Naive thymus-derived CD8-positive, alpha-beta T cell (primary cell): ENCODE measurements at places on chromosomes 3 and 15. TPM values are rescaled to one million over a fixed set of nuclear protein-coding genes. Genes with fewer than 3 reads are reported as not detected.

DNA sequence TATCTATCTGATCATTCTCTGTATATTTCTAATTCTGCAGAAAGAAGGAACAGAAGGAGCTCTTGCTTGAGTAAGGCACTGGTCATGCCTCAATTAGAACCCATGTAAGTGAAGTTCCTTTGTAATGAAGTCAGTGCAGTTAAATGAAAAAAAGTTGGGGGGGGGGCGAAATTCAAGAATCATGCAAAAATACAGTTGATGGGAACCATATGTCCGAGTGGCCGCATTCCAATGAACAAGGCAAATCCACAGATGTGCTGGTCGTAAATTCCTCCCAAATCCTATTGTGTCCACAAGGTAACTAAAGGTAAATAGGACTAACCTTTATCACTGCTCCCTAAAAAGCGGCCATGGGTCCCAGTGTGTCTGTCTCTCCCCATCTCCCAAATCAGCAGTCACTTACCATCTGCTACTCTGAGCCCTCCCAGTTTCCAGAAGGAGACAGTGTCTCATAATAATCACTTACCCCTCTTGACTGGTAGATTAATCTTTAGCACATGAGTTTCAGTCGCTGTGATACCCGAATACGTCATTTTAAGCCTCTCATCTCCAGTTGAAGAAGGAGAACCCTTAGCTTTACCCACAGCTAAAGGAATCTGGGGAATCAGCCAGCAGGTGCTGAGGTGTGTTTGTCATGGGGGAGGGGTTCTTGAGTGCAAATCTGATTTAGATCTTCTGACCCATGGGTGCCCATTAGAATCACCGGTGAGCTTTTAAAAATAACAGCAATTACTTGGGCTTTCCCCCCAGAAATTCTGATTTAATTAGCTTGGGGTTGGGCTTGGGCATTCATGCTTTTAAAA lies 56.3 kb upstream of the EPHB3 start:
- no peak overlapping the region for H3K4me3 ChIP-seq
- no peak overlapping the region for H3K27ac ChIP-seq
- no peak for DNase-seq

DNA sequence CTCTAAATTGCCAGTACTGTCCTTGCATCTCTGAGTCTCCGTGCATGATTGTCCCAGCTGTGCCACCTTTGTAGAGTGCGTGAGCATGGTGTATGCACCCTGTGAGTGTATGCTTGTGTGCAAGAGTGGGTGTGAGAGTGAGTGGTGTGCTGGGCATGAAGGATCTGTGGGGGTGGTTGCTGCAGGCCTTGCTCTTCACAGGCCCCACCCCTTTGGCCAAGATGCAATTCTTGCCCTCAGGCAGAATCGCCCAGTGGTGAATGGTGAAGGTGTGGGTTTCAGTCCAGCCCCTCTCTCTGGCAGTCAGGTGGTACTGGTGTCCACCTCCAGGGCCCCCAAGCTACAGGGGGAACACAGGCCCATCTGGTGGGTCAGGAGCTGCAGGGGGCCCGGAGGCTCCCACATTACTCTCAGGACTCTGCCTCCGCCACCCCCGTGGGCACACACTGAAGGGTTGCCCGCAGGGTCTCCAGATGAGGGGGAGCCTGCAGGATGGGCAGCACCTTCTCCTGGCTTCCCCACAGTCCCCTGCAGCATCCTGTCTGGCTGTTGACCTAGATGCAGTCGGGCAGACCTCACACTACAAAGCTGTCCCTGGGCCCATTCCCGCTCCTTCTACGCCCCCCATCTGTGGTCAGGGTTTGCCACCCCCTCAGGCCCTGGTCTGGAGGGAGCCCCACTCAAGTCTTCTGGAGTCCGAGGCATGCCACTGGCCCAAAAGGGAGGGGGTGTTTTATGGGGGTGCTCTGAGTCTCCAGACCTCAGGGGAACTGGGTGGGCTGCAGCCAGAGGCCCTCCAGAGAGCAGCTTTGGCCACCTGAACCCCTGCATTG lies 8.3 kb upstream of the ROPN1B start:
- no peak overlapping the region for H3K4me3 ChIP-seq
- H3K4me1 ChIP-seq, result no peaks in the 10 kb centered on the region
- H3K36me3 ChIP-seq, result peaks cover 3% of the 10 kb centered on the region
- H3K27me3 ChIP-seq, result peaks cover 33% of the 10 kb centered on the region
- H3K27ac ChIP-seq, result no peak overlapping the region

DNA sequence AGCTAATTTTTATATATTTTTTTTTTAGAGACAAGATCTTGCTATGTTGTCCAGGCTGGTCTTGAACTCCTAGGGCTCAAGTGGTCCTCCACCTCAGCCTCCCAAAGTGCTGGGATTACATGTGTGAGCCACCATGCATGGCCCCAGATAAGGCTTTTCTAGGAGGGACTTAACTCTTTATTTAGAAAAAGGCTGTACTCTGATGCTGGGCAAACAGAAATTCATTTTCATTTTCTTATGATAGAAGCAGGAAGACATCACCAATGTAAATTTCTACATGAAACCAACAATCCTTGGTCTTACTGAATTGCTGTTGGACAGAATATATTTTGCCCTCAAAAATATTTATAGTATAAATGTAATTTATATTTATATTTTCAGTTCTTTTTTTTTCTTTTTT lies 9.6 kb downstream of the NIPA1 start:
- no peaks in the 10 kb centered on the region for H3K27me3 ChIP-seq
- no peak overlapping the region for H3K27ac ChIP-seq
- no peak for DNase-seq
- H3K4me1 ChIP-seq, result peaks cover 8% of the 10 kb centered on the region
- no peaks in the 10 kb centered on the region for H3K36me3 ChIP-seq

GRCh38 chr3:73624821-73625665 lies at the start of gene PDZRN3:
TSS of gene PDZRN3 (minus strand) at chr3:73624941.
- no peak within 1 kb of the TSS for H3K4me3 ChIP-seq
- H3K4me1 ChIP-seq, result no peaks in the 10 kb centered on the region
- H3K27ac ChIP-seq, result no peak within 1 kb of the TSS
- no peak for DNase-seq

- no peak for DNase-seq
- H3K4me1 ChIP-seq, result peaks cover 2% of the 10 kb centered on the region
- H3K27ac ChIP-seq, result no peak overlapping the region
- H3K27me3 ChIP-seq, result no peaks in the 10 kb centered on the region
- H3K36me3 ChIP-seq, result peaks cover 26% of the 10 kb centered on the region
These were observed 372.8 kb downstream of the TIGIT start for GRCh38 chr3:114666623-114667022.

DNA sequence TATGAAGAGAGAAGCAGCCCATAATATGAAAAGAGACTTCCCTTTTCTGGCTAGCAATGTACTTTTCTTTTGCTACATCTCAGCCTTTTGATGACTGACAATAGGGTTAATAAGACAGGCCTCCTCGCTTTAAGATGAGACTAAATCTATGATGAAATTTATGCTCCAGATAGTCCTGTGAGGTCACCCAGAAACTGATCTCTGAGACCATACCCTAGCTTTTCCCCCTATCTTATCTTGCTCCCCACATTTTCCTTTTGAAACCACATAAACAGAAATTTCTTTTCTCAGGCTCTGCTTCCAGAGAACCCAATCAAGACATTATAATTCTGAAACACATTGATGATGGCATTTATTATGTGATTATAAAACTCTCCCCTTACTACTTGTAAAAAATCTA lies 168.8 kb upstream of the CADM2 start:
- no peak overlapping the region for H3K27ac ChIP-seq
- no peak overlapping the region for H3K4me3 ChIP-seq
- no peaks in the 10 kb centered on the region for H3K27me3 ChIP-seq
- H3K36me3 ChIP-seq, result no peaks in the 10 kb centered on the region

- no peaks in the 10 kb centered on the region for H3K36me3 ChIP-seq
- no peaks in the 10 kb centered on the region for H3K4me1 ChIP-seq
- no peak overlapping the region for H3K27ac ChIP-seq
- H3K4me3 ChIP-seq, result no peak overlapping the region
These were observed 249.8 kb downstream of the IL20RB start for GRCh38 chr3:137207616-137208015.

- H3K4me1 ChIP-seq, result no peaks in the 10 kb centered on the region
- no peak for DNase-seq
- no peak overlapping the region for H3K4me3 ChIP-seq
These were observed 32.2 kb downstream of the CFAP20DC start for GRCh38 chr3:59017617-59017984.

Gene ITIH4
- total RNA-seq, result 32.6 TPM

Gene CCR5
- total RNA-seq, result 0.47 TPM

Gene GPR62
- total RNA-seq, result not detected

Gene RBM6
- total RNA-seq, result 197 TPM

Gene PTH1R
- total RNA-seq, result not detected

Gene SEMA4B
- total RNA-seq, result 19.8 TPM

Gene COL6A5
- not detected for total RNA-seq

Gene XIRP1
- not detected for total RNA-seq

Gene SLC28A1
- not detected for total RNA-seq
